T-cell (primary cell): ENCODE measurements at places on chromosomes 7 and 10. TPM values are rescaled to one million over a fixed set of nuclear protein-coding genes. Genes with fewer than 3 reads are reported as not detected.

- H3K4me3 ChIP-seq = no peak overlapping the region
- H3K27ac ChIP-seq = no peak overlapping the region
- H3K36me3 ChIP-seq = no peaks in the 10 kb centered on the region
These were observed 1.5 kb upstream of the LOXL4 start for GRCh38 chr10:98269435-98269912.

GRCh38 chr7:153389261-153389660 is 629.7 kb downstream of the ACTR3B start:
- no peaks in the 10 kb centered on the region for H3K36me3 ChIP-seq
- H3K27me3 ChIP-seq = no peaks in the 10 kb centered on the region
- H3K4me3 ChIP-seq = no peak overlapping the region
- no peak for DNase-seq
- H3K4me1 ChIP-seq = no peaks in the 10 kb centered on the region
- no peak overlapping the region for H3K27ac ChIP-seq

The RPEL1 gene
- not detected for total RNA-seq

GRCh38 chr10:36118314-36118713 is 476.2 kb upstream of the FZD8 start:
- H3K27ac ChIP-seq = no peak overlapping the region
- DNase-seq = no peak
- H3K36me3 ChIP-seq = no peaks in the 10 kb centered on the region
- no peaks in the 10 kb centered on the region for H3K27me3 ChIP-seq
- no peaks in the 10 kb centered on the region for H3K4me1 ChIP-seq
- H3K4me3 ChIP-seq = no peak overlapping the region

DNA sequence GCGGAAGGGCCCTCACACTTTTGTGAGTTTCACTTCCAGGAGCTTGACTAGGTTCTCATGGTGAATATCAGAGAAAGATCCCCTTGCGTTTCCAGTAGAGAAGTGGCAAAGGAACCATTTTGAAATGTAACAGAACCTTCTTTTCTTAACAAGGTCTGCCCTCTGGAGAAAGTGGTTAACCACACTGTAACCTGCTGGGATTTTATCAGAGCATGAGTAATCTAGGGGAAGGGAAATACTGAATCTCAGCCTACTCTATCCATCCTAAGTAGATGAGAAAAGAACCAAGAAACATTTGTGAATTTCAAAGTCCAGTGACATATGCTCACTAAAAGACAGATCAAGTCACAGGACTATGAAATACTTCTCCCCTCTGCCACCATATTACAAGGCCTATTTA is 235.5 kb downstream of the ZEB1 start:
- H3K27me3 ChIP-seq = no peaks in the 10 kb centered on the region
- no peaks in the 10 kb centered on the region for H3K36me3 ChIP-seq
- no peak for DNase-seq
- no peak overlapping the region for H3K27ac ChIP-seq

GRCh38 chr7:157404845-157405481 is 68.2 kb downstream of the DNAJB6 start:
- H3K4me1 ChIP-seq = no peaks in the 10 kb centered on the region
- H3K27ac ChIP-seq = no peak overlapping the region
- H3K36me3 ChIP-seq = peaks cover 13% of the 10 kb centered on the region
- DNase-seq = no peak

- peak overlapping the region; percentile 57 for H3K4me3 ChIP-seq
- peak overlapping the region; percentile 39 for H3K27ac ChIP-seq
- no peak for DNase-seq
- no peaks in the 10 kb centered on the region for H3K36me3 ChIP-seq
- peaks cover 13% of the 10 kb centered on the region for H3K4me1 ChIP-seq
These were observed 552 bp upstream of the ZNF365 start for GRCh38 chr10:62373639-62373994.

- H3K4me3 ChIP-seq = no peak overlapping the region
- peaks cover 31% of the 10 kb centered on the region for H3K27me3 ChIP-seq
- H3K36me3 ChIP-seq = no peaks in the 10 kb centered on the region
- no peak overlapping the region for H3K27ac ChIP-seq
- DNase-seq = no peak
- H3K4me1 ChIP-seq = no peaks in the 10 kb centered on the region
These were observed 67.0 kb downstream of the ZRANB1 start for GRCh38 chr10:125008689-125009638.

DNA sequence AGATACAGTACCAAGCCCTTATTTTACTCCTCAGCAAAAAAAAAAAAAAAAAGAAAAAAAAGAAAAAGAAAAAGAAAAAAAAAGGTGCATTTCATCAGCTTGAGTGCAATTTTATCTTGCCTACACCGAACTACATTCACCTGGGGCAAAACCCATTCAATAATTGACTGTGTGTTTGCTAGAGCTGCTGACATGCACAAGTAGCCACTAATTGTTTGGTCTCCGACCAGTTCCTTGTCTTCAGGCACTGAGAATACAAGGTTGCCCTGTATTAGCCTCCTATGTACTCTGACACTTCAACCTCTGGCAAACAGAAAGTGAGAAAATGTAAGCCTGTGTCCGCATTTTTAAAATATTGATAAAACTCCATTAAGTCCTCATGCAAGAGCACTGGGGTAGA is 1579.4 kb upstream of the LRRTM3 start:
- no peaks in the 10 kb centered on the region for H3K4me1 ChIP-seq
- H3K27ac ChIP-seq = no peak overlapping the region
- H3K36me3 ChIP-seq = no peaks in the 10 kb centered on the region
- no peak overlapping the region for H3K4me3 ChIP-seq
- H3K27me3 ChIP-seq = no peaks in the 10 kb centered on the region
- DNase-seq = no peak

The AKR1D1 gene
- total RNA-seq = not detected

DNA sequence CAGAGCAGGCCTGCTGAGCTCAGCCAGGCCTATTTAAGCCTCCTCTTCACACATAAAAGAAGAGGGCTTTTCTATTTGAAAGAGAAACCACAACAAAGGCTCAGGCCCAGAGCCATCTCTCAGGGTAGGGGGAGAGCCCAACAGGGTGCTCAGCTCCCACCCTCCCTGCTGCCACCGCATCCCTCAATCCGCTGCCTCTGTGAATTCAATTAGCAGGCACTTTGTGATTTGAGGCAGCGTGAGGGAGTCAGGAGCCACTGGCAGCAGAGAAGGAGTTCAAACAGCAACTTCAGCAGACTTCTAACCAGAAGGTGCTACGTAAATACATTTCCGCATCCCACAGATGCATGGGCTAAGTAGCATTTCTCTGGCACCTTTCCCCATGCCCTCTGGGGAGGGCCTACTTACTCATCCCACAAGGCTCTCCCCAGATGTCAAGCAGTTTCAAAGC is 45.2 kb downstream of the LRRC20 start:
- H3K27ac ChIP-seq = no peak overlapping the region
- peaks cover 7% of the 10 kb centered on the region for H3K27me3 ChIP-seq
- no peak for DNase-seq
- peaks cover 1% of the 10 kb centered on the region for H3K4me1 ChIP-seq
- H3K36me3 ChIP-seq = peaks cover 2% of the 10 kb centered on the region

GRCh38 chr10:43868952-43869351 is 220.3 kb upstream of the ZNF32 start:
- H3K4me3 ChIP-seq = no peak overlapping the region
- no peak overlapping the region for H3K27ac ChIP-seq
- no peaks in the 10 kb centered on the region for H3K36me3 ChIP-seq

GRCh38 chr10:72426986-72427385 is 72.3 kb upstream of the DNAJB12 start:
- DNase-seq = no peak
- H3K27me3 ChIP-seq = no peaks in the 10 kb centered on the region
- H3K27ac ChIP-seq = no peak overlapping the region
- H3K4me1 ChIP-seq = no peaks in the 10 kb centered on the region

GRCh38 chr10:123250640-123251039 is 96.4 kb downstream of the BUB3 start:
- DNase-seq = no peak
- no peak overlapping the region for H3K27ac ChIP-seq
- no peak overlapping the region for H3K4me3 ChIP-seq
- no peaks in the 10 kb centered on the region for H3K4me1 ChIP-seq

DNA sequence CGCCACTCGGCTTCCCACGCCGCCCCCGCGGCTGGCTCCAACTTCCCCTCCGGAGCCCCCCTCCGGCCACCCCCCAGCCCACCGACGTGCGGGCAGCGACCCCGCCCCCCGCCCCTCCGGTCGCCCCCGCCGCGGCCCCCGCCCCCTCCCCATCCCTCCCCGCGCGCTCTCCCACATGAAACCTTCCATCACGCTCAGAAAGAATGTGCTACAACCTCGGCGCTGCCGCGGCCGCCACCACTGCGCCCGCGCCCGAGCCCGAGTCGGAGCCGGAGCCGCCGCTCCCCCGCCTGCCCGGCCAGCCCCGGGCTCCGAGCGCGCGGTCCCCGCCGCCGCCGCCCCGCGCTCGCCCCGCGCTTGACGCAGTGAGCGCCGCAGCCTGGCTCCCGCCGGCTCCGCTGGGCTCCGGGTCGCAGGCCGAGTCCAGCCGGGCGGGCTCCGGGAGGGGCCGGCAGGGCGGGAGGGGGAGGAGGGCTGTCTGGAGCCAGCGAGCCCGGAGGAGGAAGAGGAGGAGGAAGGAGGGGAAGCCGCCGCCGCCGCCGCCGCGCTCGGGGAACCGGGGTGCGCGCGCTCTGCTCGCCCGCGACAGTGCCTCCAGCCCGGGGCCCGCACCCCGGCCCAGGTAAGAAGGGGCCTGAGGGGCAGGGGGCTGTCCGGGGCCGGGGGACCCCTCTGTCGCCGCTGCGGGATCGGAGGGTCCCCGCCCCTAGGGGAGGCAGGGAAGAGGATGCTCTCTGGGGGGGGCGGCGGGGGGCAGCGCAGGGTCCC is 4.3 kb upstream of the ELFN1 start:
- no peaks in the 10 kb centered on the region for H3K36me3 ChIP-seq
- peaks cover 58% of the 10 kb centered on the region for H3K4me1 ChIP-seq
- DNase-seq = peak; percentile 27
- peaks cover 74% of the 10 kb centered on the region for H3K27me3 ChIP-seq
- H3K27ac ChIP-seq = no peak overlapping the region

DNA sequence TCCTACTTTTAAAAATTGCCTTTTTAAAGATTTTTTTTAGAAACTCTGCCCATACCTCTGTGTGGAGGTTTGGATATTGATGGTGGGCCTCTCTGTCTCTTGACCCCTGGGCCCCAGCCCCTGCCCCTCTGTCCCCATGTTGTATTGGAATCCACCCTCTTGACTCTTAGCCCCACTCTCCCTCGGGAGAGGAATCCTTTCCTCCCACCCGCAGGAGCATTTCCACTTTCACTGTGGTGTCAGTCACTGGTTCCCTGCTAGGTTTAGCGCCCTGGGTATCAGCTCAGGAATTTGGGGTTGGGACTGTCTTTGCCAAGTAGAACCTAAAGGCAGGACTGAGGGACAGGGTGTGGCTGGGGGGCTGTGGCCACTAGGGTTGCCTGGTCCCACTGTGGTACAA is 10.1 kb downstream of the PFKFB3 start:
- no peak overlapping the region for H3K27ac ChIP-seq
- no peaks in the 10 kb centered on the region for H3K4me1 ChIP-seq
- no peak overlapping the region for H3K4me3 ChIP-seq
- no peak for DNase-seq
- H3K27me3 ChIP-seq = no peaks in the 10 kb centered on the region
- peaks cover 46% of the 10 kb centered on the region for H3K36me3 ChIP-seq

- H3K27ac ChIP-seq = no peak overlapping the region
- peaks cover 9% of the 10 kb centered on the region for H3K27me3 ChIP-seq
- H3K4me1 ChIP-seq = no peaks in the 10 kb centered on the region
- no peak overlapping the region for H3K4me3 ChIP-seq
- no peak for DNase-seq
- H3K36me3 ChIP-seq = no peaks in the 10 kb centered on the region
These were observed 170.9 kb upstream of the NPVF start for GRCh38 chr7:25399000-25399750.

DNA sequence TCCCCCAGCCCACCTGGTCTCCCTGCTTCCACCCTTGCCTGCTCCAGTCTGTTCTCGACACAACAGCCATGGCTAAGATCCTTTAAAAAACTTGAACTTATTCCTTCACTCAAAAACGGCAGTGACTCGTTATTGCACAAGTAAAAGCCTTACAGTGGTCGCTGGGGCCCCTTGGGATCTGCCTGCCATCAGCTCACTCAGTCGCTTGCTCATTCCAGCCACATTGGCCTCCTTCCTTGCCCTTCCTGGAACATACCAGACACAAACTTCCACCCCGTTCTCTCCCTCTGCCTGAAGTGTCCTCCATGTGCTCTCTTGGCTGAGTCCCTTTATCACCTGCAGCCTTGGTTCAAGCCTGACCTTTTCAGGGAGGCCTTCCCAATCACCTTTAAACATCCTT is 4.7 kb downstream of the CCNY start:
- H3K36me3 ChIP-seq = no peaks in the 10 kb centered on the region
- no peak for DNase-seq
- peaks cover 27% of the 10 kb centered on the region for H3K4me1 ChIP-seq
- H3K4me3 ChIP-seq = no peak overlapping the region
- no peak overlapping the region for H3K27ac ChIP-seq
- no peaks in the 10 kb centered on the region for H3K27me3 ChIP-seq
